ENCODE measurements at places on chromosomes 1 and 21.
A peak's percentile ranks its signal among the peaks of the same experiment; 100 is the strongest.

GRCh38 chr1:59549903-59550302, 253.0 kb downstream of the FGGY start:
- H3K4me3 ChIP-seq = no peak overlapping the region
- H3K36me3 ChIP-seq = no peaks in the 10 kb centered on the region
- peak overlapping the region; percentile 57 for H3K27ac ChIP-seq
- DNase-seq = no peak
- no peaks in the 10 kb centered on the region for H3K27me3 ChIP-seq

DNA sequence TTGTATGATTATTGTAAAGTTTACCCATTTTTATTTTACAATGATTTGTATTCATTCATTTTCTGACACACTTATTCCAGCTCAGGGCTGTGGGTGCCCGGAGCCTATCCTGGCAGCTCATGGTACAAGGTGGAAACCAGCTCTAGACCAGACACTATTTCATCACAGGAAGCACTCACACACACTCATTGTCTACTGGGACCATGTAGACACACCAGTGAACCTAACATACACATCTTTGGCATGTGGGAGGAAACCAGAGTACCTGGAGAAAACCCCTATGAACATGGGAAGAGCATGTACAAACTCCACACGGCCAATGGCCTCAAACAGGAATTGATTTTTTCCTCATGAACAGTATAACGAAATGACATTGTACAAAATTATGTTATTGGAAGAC, 2.4 kb downstream of the DTL start:
- H3K27me3 ChIP-seq = no peaks in the 10 kb centered on the region
- DNase-seq = no peak
- H3K4me1 ChIP-seq = peaks cover 24% of the 10 kb centered on the region
- no peak overlapping the region for H3K27ac ChIP-seq
- no peak overlapping the region for H3K4me3 ChIP-seq

DNA sequence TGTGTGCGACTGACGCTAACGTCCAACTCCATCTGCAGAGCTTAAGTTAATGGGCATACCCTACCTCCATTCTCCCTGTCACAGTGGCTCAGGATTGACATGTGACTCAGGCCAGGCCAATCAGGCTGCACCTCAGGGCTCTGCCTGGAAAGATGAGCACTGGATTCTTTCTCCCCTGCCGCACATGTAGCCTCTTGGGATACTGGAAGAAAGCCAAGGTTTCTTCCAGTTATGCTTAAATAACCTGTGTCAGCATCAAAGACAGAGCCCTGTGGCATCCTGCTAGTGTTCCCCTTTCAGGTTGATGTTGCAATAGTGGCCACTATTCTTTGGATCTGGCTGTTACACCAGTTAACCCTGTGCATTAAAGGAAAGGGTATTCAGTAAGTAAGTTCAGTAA, 55.0 kb upstream of the SYT6 start:
- H3K27ac ChIP-seq = no peak overlapping the region
- no peak for DNase-seq
- no peaks in the 10 kb centered on the region for H3K36me3 ChIP-seq
- H3K4me1 ChIP-seq = no peaks in the 10 kb centered on the region

DNA sequence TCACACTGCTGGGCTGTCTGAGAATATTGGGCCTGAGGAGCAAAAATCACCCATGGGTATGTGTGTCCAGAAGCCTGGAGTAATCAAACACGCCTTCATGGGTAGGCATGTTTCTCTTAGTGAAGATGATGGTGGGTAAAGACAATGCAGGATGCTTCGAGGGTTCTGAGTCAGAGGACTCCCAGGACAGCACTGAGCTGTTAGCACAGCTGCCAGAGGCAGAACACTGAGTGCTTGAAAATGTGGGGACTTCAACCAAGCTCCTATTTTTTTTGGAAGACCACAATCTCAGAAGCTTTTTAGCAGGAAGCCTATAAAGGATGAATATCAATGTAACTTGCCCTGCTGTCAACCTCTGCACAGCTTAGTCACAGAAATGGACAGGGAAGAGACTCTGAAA, 7.9 kb upstream of the NT5C1A start:
- no peaks in the 10 kb centered on the region for H3K4me1 ChIP-seq
- DNase-seq = no peak
- H3K27ac ChIP-seq = no peak overlapping the region
- H3K36me3 ChIP-seq = no peaks in the 10 kb centered on the region
- no peak overlapping the region for H3K4me3 ChIP-seq

- H3K27me3 ChIP-seq = no peaks in the 10 kb centered on the region
- H3K27ac ChIP-seq = no peak overlapping the region
- no peaks in the 10 kb centered on the region for H3K36me3 ChIP-seq
- no peaks in the 10 kb centered on the region for H3K4me1 ChIP-seq
- H3K4me3 ChIP-seq = no peak overlapping the region
Measured at GRCh38 chr1:5564578-5565257, 427.5 kb downstream of the NPHP4 start.

- peaks cover 60% of the 10 kb centered on the region for H3K4me1 ChIP-seq
- no peak overlapping the region for H3K4me3 ChIP-seq
Measured at GRCh38 chr21:43884861-43885417, 19.9 kb downstream of the AGPAT3 start.

- no peak overlapping the region for H3K27ac ChIP-seq
- H3K27me3 ChIP-seq = peaks cover 10% of the 10 kb centered on the region
- H3K4me1 ChIP-seq = peaks cover 25% of the 10 kb centered on the region
- H3K36me3 ChIP-seq = no peaks in the 10 kb centered on the region
- no peak overlapping the region for H3K4me3 ChIP-seq
Measured at GRCh38 chr1:21655259-21655658, 13.9 kb downstream of the RAP1GAP start.

GRCh38 chr21:34126269-34126668, 52.9 kb downstream of the MRPS6 start:
- no peaks in the 10 kb centered on the region for H3K27me3 ChIP-seq
- peak overlapping the region; percentile 47 for H3K27ac ChIP-seq
- no peak overlapping the region for H3K4me3 ChIP-seq
- H3K4me1 ChIP-seq = peaks cover 72% of the 10 kb centered on the region

- H3K27me3 ChIP-seq = no peaks in the 10 kb centered on the region
- no peak overlapping the region for H3K4me3 ChIP-seq
- H3K36me3 ChIP-seq = no peaks in the 10 kb centered on the region
- no peaks in the 10 kb centered on the region for H3K4me1 ChIP-seq
- no peak for DNase-seq
Measured at GRCh38 chr1:95780836-95781235, 546.8 kb downstream of the RWDD3 start.
